Activated naive CD8-positive, alpha-beta T cell treated with anti-CD3 and anti-CD28 coated beads, Interleukin-2, amount 50 U/mL, for 16 hours (primary cell): ENCODE measurements at places on chromosomes 16 and 17.

GRCh38 chr16:81319221-81319912, 4.6 kb downstream of the GAN start:
- DNase-seq: no peak

DNA sequence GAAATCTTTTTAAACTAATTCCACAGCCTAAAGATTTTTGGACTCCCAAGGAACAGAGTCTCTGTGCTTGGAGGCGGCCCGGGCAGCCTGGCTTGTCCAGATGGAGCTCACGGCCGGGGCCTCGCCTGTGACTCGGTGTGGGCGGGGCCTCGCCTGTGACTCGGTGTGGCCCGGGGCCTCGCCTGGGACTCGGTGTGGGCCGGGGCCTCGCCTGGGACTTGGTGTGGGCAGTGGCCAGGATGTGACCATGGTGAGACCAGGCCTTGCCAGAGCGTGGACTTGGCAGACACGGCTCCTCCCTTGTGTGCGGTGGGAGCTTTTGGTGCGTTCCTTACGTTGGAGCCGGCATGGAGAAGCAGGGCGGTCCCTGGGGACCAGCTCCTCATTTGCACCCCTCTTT, 92.3 kb downstream of the METRNL start:
- DNase-seq: no peak

GRCh38 chr17:43545383-43545632, 832 bp downstream of the ETV4 start:
- DNase-seq: no peak

- DNase-seq: no peak
Measured at GRCh38 chr17:71217769-71218168, 903.1 kb upstream of the SOX9 start.

GRCh38 chr16:24800586-24800985, 45.2 kb upstream of the SLC5A11 start:
- DNase-seq: no peak

DNA sequence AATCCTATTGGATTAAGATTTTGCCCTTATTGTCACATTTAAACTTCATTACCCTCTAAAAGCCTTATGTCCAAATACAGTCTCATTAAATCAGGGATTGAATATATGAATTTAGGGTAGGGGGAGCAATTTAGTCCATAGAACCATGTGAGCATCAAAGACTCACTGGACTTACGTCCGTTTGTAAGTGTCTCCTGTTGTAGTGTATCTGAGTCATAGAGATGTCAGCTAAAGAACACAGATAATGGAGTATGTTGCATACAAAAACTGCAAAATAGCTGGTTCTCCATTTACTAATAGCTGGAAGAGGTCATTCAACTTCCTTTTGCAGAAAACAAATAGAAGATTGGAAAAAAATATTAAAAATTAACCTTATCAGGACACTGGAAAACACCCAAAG, 599.1 kb upstream of the SOX9 start:
- DNase-seq: no peak

- peak; percentile 60 for DNase-seq
Measured at GRCh38 chr17:1122533-1123392, 57.0 kb downstream of the ABR start.

GRCh38 chr17:14318918-14319205, 18.0 kb downstream of the HS3ST3B1 start:
- DNase-seq: no peak

DNA sequence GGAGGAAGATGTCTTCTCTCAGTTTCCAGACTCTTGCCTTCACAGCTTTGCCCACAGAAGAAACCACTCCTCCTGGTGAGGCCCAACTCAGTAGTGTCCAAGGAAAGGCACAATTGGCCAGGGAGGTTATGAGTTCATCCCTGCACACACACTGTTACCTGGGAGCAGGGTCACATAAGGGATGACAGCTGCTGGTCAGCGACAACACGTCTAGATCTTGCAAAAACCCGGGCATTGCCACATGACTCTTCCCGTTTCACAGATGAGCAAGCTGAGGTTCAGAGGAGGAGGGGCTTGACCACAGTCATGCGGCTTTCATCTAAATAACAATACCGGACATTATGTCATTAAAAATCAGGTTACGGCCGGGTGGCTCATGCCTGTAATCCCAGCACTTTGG, 186.0 kb downstream of the COPRS start:
- DNase-seq: no peak

GRCh38 chr17:45171338-45172231, 9.9 kb downstream of the HEXIM2 start:
- DNase-seq: no peak

GRCh38 chr17:40313668-40314583, 4.9 kb downstream of the RARA start:
- DNase-seq: no peak

DNA sequence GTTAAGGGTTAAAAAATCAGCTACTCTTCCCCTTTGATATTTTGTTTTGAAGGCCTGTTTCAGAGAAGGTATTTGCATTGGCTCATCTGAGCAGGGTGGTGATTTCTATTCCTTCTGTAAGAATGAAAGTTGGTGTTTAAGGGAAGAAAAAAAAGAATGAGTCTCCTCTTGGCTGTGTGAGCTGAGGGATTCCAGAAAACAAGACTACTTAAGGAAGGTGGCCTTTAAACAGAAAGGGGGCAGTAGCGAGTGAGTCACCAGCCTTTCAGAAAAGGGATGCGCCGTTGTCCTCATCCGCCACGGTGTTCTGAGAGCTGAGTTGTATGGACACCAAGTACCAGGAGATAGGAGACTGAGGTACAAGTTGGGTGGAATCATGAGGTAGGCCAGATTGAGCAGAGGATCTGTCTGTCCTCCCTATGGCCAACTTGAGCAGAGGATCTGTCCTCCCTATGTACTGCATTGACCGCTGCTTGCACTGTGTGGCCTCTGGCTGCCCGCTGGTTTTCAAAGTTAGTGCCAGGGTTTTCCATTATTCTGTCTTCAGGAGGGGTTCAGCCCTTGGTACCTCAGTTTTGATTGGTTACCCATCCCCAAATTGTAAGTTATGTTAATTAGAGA, 8.2 kb downstream of the PRKCA start:
- DNase-seq: no peak

DNA sequence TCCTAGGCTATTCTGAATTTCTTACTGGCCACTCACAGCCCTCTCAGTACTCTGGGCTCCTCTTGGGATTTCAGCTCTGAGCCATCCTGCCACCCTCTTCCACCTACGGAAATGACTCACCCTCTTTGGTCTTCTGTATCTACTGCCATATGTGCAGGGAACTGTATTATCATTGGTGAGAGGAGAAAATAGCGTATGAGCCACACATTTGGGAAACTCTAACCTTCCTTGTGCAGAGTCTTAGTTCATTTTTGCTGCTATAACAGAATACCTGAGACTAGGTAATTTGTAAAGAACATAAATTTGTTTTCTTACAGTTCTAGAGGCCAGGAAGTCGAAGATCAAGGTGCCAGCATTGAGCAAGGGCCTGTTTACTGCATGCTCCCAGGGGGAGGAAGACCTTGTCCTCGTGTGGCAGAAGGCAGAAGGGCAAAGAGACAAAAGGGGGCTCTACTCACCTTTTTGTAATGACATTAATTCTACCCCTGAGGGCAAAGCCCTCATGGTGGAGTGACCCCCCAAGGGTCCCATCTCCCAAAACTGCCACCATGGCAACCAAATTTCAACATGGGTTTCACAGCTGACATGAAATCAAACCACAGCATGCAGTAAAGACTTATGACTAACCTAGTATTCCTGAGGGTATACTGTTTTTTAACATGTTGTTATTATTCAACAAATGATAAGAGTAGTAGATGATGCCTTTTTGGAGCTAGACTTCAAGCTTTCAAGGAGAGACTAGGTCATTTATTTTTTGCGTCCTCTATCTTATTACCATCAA, 191.8 kb downstream of the PRKCA start:
- DNase-seq: no peak
